Hematopoietic multipotent progenitor cell (in vitro differentiated cells): ENCODE measurements at places on chromosomes 12 and 14. TPM values are rescaled to one million over a fixed set of nuclear protein-coding genes. Genes with fewer than 3 reads are reported as not detected.

GLT8D2 gene
- not detected for total RNA-seq

GRCh38 chr12:107356266-107356936, 263.1 kb upstream of the CRY1 start:
- DNase-seq, result no peak

DNA sequence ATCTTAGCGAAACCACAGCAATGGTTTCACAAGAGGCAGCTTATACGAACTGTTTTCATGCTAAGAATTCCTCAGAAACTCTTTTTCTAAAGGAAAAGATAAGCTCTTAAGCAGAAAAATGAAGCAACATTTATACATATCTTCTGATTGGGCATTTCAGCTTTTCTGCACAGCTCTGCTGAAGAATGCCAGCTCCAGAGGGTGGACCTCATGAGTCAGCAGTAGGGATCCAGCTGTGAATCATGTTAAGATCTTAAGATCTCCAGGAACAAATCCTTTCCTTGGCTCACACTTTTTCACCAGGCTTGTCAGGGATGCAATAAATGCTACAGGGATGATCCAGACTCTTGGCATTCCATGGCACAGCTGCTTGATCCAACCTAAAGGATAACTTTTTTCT, 477.1 kb upstream of the CCDC196 start:
- DNase-seq, result no peak

SOX5 gene
- total RNA-seq, result 0.27 TPM

- no peak for DNase-seq
Measured at GRCh38 chr12:30763053-30763452, 8.3 kb upstream of the CAPRIN2 start.

GRCh38 chr14:30482276-30482675, 76.7 kb upstream of the G2E3 start:
- DNase-seq, result no peak

CLEC4D gene
- total RNA-seq, result under 0.01 TPM

DNA sequence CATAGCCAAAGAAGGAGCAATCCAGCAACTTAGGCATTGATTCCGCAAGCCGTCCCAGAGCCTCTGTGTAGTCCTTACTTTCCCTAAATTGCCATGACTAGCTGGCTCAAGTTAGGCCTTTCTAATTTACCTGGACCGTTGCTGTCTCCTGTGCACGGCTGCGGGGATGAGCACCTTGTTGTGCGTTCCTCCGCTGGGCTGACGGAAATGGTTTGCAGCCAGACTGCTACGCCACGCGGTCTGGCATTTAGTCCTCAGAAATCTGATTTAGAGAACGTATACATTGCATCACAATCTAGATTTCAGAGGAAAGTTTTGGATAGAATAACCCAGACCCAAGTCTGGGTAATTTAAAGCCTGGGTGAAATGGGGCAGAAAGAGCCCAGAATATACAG, 133.2 kb upstream of the ARHGAP5 start:
- no peak for DNase-seq

CLEC4A gene
- 0.27 TPM for total RNA-seq

- DNase-seq, result no peak
Measured at GRCh38 chr12:75870878-75871277, 160.7 kb downstream of the PHLDA1 start.

CDC42BPB gene
- 24.0 TPM for total RNA-seq

- DNase-seq, result no peak
Measured at GRCh38 chr12:77314378-77315052, 249.1 kb upstream of the E2F7 start.

RBP5 gene
- total RNA-seq, result under 0.01 TPM

GRCh38 chr12:103181366-103182152, 224.1 kb downstream of the ASCL1 start:
- DNase-seq, result no peak

DNA sequence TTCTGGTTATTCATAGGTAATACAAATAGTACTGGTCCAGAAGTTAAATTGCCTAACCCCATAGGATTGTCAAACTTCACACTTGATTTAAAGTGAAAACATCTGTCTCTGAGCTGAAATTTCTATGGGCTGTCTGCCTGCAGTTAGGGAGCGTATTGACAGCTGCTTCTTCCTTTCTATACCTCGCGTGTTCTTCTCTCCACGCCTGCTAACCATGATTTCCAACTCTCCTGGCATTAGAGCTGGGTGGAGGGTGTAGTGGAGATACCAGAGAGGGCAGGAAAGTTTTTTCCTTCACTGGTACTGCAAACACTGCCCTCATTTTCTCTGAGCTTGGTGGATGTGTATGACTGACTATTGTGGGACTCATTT, 429.0 kb upstream of the FBXO33 start:
- DNase-seq, result no peak
